ENCODE measurements at places on chromosomes 1 and 21. TPM values are rescaled to one million over a fixed set of nuclear protein-coding genes. Genes with fewer than 3 reads are reported as not detected.

The ZBTB8A gene
- 11.8 TPM for total RNA-seq

GRCh38 chr21:28834335-28835238, 158.1 kb downstream of the LTN1 start:
- DNase-seq = no peak

The TIAM1 gene
- total RNA-seq = 6.6 TPM

The TRABD2B gene
- total RNA-seq = 0.90 TPM

GRCh38 chr1:198936371-198937083, 297.7 kb downstream of the PTPRC start:
- DNase-seq = no peak

- no peak for DNase-seq
Observed at GRCh38 chr1:230661976-230662375, 19.7 kb downstream of the COG2 start.

GRCh38 chr1:118993700-118994026, 5.5 kb upstream of the TBX15 start:
- DNase-seq = no peak

The PER3 gene
- total RNA-seq = 6.0 TPM

DNA sequence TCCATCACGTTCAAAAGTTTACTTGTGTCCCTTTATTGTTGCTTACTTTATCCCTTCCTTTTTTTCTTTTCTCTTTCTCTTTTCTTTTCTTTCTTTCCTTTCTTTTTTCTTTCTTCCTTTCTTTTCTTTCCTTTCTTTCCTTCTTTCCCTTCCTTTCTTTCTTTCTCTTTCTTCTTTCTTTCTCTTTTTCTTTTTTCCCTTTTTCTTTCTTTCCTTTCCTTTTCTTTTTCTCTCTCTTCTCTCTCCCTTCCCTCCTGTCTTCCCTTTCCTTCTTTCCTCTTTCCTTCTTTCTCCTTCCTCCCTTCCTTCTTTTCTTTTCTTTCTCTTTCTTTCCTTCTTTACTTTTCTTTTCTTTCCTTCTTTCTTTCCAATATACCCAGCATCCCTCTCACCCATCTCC, 391.2 kb downstream of the DPYD start:
- no peak for DNase-seq

GRCh38 chr1:156149374-156150332, 3.7 kb upstream of the SEMA4A start:
- no peak for DNase-seq
